Activated naive CD4-positive, alpha-beta T cell treated with anti-CD3 and anti-CD28 coated beads, Interleukin-2, amount 50 U/mL, for 16 hours (primary cell): ENCODE measurements at places on chromosomes 7 and 10.

- DNase-seq, result no peak
These were observed 22.5 kb downstream of the ARL4A start for GRCh38 chr7:12709726-12710502.

DNA sequence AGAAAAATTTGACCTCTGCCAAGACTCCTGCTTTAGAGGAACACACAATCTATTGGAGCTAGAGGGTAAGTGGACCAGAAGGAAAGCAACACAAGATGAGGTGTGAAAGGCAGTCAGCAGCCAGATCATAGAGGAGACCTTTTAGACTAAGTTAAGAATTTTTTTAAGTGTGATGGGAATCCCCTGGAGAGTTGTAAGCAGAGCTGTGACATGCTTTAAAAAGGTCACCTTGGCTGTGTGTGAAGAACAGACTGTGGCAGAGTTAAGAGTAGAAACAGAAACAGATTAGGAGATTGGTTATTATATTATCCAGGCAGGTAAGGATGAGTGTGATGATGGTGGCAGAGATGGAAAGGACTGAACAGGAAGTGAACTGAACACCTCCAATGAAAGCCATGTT is 23.5 kb downstream of the CPEB3 start:
- no peak for DNase-seq

GRCh38 chr7:130433301-130433700 is 7.5 kb downstream of the CEP41 start:
- no peak for DNase-seq

DNA sequence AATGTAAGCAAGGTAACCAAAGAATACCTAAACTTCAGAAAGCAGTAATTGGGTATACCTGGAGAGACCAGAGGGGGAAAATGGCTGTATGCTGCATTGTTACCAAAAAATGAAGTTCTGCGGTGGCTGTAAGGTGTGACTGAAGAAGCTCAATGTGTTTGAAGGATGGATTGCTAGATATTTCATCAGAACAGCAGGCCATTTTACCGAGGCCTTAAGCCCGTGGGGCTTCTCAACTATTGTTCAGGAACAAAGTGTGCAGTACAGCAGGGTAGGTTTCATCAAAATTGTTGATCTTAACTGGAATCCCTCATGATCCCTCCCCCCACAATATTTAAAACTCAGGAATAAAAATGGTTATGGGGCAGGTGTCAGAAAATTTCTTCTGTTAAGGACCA is 204.0 kb upstream of the GHITM start:
- DNase-seq, result no peak

DNA sequence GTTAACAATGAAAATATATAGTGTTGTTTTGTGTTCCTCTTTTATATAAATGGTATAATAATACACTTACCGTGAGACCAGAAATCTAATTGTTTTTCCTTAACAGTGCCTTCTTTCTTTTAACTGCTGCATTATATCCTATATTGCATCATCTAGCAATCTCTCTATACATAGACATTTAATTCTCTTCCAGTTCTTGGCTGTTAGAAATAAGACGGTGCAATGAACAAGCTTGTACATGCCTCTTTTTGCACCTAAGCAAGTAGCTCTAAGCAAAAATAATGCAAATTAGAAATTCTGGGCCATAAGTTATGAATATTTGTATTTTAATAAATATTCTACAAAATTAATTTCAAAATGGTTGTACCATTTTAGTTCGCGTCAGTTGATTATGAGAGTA is 55.9 kb upstream of the AHR start:
- DNase-seq, result no peak

DNA sequence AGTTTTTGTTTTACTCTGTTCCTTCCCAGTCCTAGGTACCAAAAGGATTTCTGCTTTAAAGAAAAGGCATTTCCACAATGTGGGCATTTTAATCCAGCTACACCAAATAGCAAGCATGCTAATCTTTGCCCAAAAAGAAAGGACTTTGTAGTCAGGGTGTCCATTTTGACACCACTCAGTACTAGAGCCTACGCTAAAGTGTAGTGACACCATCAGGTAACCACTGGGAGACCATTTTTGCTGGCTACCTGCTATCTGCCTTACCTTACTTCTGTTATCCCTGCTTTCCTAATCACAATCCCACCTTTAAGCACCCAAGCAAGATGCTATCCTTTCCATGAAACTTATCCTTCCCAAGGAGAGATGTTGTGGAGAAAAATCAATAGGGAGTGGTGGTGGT is 129.7 kb downstream of the VPS50 start:
- DNase-seq, result no peak
